ENCODE measurements at places on chromosomes 5 and 9. TPM values are rescaled to one million over a fixed set of nuclear protein-coding genes. Genes with fewer than 3 reads are reported as not detected.
A peak's percentile ranks its signal among the peaks of the same experiment; 100 is the strongest.

GRCh38 chr5:151786468-151786867, 14.7 kb downstream of the G3BP1 start:
- H3K4me3 ChIP-seq, result no peak overlapping the region
- H3K27me3 ChIP-seq, result no peaks in the 10 kb centered on the region
- H3K27ac ChIP-seq, result no peak overlapping the region
- peaks cover 30% of the 10 kb centered on the region for H3K36me3 ChIP-seq
- peaks cover 4% of the 10 kb centered on the region for H3K4me1 ChIP-seq
- DNase-seq, result no peak

GRCh38 chr9:123637945-123638634, 282.1 kb downstream of the CRB2 start:
- DNase-seq, result peak; percentile 74
- peak overlapping the region; percentile 14 for H3K27ac ChIP-seq
- H3K4me3 ChIP-seq, result peak overlapping the region; percentile 8
- no peaks in the 10 kb centered on the region for H3K27me3 ChIP-seq
- no peaks in the 10 kb centered on the region for H3K36me3 ChIP-seq

DNA sequence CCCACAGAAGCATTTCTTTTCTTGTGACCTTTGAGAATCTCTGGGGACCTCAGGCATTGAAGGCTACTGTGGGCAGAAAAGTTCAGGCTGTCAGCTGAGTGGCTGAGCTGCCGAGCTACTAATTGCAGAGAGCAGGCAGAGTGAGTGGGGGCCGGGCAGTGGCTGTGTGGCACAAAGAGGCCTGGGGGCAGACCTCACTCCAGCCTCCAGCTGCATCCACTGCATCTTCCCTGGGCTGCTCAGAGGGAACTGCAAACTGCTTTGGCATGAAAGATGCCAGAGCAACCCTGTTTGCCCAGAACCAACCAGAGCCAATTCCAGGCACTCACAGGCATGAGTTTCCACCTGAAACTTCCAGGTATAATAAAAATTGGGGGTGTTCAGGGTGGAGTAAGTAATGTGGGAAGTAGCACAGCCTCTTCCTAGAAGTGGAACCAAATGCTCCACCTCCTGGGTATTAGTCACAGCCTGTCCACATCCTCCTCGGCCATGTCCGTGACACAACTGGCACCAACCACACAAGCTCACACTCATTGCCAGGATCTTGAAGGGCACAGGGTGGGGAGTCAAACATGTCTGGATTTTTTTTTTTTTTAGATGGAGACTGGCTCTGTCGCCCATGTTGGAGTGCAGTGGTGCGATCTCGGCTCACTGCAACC, 548.9 kb downstream of the BNC2 start:
- H3K4me3 ChIP-seq, result no peak overlapping the region
- no peaks in the 10 kb centered on the region for H3K27me3 ChIP-seq
- H3K27ac ChIP-seq, result no peak overlapping the region

- no peaks in the 10 kb centered on the region for H3K27me3 ChIP-seq
- peak overlapping the region; percentile 52 for H3K4me3 ChIP-seq
- no peak for DNase-seq
- H3K4me1 ChIP-seq, result peaks cover 16% of the 10 kb centered on the region
- peak overlapping the region; percentile 79 for H3K27ac ChIP-seq
- no peaks in the 10 kb centered on the region for H3K36me3 ChIP-seq
These were observed 1.3 kb downstream of the CD74 start for GRCh38 chr5:150411245-150411979.

DNA sequence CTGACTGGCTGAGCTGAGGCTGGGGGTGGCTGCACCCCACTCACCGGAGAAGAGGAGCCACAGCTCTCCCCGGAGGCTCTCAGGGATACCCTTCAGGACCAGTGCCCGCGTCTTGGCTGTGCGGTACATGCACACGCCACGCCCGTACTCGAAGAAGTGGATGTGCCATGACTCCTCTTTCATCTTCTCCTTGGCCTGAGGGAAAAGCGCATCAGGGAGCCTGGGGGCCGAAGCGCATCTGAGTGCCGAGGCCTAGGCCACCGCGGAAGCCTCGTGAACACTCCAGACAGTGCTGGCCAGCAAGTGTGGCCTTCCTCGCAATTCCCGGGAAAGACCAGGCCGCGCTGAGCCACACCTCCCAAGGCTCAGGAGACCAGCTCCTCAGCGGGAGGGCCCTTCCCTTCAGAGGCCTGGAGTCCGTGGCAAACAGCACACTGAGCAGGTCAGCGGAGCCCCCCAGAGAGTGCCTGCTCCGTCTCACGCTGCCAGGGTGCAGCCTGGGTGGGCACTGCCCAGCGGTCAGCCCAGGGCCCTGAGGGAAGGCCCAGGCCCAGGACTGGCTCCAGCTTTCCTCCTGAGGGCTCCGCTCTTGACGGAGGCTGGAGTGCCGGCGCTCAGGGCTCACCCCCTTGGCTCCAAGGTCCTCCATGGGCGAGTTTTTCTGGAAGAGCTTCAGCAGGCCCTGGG, 20.5 kb upstream of the MRNIP start:
- no peak for DNase-seq
- H3K36me3 ChIP-seq, result peaks cover 60% of the 10 kb centered on the region
- H3K27ac ChIP-seq, result no peak overlapping the region
- H3K27me3 ChIP-seq, result no peaks in the 10 kb centered on the region
- H3K4me1 ChIP-seq, result no peaks in the 10 kb centered on the region
- H3K4me3 ChIP-seq, result no peak overlapping the region

DNA sequence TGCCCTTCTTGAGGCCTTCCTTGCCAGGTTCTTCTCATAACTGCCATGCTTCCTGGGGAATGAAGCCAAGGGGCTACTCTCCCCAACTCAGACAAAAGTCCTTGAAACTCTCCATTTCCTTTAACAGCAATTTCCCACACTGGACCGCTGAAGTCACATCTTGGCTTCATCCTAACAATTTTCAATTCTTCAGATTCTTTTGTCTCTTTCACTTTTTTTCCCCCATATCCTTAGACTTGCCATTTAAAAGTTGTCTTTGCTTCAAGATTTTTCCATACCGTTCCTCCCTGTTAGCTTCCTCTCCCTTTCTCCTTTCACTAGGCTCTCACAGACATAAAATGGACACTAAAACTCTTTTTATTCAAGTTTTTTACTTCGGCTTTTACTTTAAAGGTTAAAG, 93.1 kb upstream of the ITGA1 start:
- H3K36me3 ChIP-seq, result no peaks in the 10 kb centered on the region
- no peaks in the 10 kb centered on the region for H3K4me1 ChIP-seq
- no peak for DNase-seq
- H3K27me3 ChIP-seq, result no peaks in the 10 kb centered on the region
- no peak overlapping the region for H3K4me3 ChIP-seq

DNA sequence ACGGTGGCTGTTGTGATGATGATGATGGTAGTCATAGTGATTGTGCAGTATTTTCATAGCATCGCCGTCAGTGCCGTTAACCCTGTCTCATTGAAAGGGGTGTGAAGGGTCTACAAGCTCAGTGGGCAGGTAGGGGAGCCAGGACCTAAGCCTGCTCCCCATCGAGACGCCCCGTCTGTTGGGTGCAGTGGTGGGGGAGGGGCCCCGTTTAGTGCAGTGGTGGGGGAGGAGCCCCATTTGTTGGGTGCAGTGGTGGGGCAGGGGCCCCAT, 68.6 kb downstream of the COL5A1 start:
- H3K27me3 ChIP-seq, result no peaks in the 10 kb centered on the region
- peaks cover 18% of the 10 kb centered on the region for H3K4me1 ChIP-seq

GRCh38 chr5:134579284-134579771, 53.3 kb downstream of the SAR1B start:
- H3K4me3 ChIP-seq, result no peak overlapping the region
- no peaks in the 10 kb centered on the region for H3K4me1 ChIP-seq
- no peak for DNase-seq
- peaks cover 72% of the 10 kb centered on the region for H3K36me3 ChIP-seq

- H3K36me3 ChIP-seq, result peaks cover 24% of the 10 kb centered on the region
- H3K4me3 ChIP-seq, result no peak overlapping the region
- no peaks in the 10 kb centered on the region for H3K27me3 ChIP-seq
- DNase-seq, result no peak
These were observed 49.6 kb downstream of the SERINC5 start for GRCh38 chr5:80206282-80206681.

GRCh38 chr5:55294935-55295334, 12.6 kb downstream of the DHX29 start:
- H3K36me3 ChIP-seq, result peaks cover 26% of the 10 kb centered on the region
- H3K27me3 ChIP-seq, result no peaks in the 10 kb centered on the region
- peaks cover 6% of the 10 kb centered on the region for H3K4me1 ChIP-seq
- no peak overlapping the region for H3K27ac ChIP-seq

- H3K4me1 ChIP-seq, result no peaks in the 10 kb centered on the region
These were observed 44.1 kb upstream of the ERBIN start for GRCh38 chr5:65882278-65882677.

DNA sequence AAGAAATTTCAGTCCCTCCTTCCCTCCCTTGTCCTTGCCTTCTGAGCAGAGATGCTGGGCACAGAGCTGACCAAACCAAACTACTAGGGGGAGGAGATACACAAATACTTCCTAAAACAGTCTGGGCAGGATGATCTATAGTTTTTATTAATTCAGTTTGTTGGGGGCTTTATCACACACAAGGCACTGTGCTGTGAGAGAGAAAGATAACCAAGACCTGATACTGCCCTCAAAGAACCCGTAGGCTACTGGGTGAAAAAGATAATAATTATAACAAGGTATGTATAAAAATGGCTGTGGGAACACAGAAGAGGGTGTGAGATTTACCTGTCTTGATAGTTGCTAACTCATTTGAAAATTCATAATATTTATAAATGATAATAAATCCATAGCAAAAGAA, 354.7 kb downstream of the NDUFS4 start:
- no peaks in the 10 kb centered on the region for H3K36me3 ChIP-seq
- no peak overlapping the region for H3K4me3 ChIP-seq
- H3K27ac ChIP-seq, result no peak overlapping the region
- no peaks in the 10 kb centered on the region for H3K4me1 ChIP-seq

DNA sequence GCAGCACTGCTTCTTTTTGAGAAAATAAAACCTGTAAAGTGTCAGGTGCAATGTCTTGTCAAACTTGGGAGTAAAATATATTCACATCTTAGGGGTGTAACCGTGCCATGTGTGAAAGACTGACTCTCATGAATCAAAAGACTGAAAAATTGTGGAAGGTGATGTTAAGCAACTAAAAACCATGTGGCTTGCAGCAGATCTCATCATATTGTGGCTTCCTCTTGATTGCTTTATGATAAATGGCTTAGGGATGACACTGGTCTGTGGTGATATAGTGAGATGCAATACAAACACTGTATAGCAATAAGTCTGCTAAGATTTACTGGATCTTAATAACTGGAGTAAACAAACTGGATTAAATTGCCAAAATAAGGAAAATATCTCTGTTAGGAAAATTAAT, 321.6 kb downstream of the EDIL3 start:
- no peak for DNase-seq
- no peaks in the 10 kb centered on the region for H3K4me1 ChIP-seq
- no peaks in the 10 kb centered on the region for H3K27me3 ChIP-seq
- H3K27ac ChIP-seq, result no peak overlapping the region
- no peaks in the 10 kb centered on the region for H3K36me3 ChIP-seq

DNA sequence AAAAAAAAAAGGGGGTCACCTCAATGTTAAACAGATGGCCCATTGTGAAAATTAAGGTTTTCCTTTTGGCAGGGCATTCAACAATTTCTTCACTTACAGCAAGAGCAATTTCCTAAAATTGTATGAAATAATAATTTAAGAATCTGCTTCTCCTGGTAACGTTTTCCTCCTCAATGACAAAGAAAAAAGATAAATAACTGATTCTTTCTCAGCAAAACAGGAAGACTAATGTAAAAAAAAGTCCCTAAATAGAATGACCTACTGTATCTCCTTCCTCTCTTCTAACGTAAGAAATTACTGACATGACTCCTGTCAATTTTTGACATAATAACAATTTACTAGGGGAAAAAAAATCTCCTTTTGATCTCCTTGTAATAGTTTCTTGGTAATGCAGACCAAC, 25.5 kb downstream of the ABHD17B start:
- H3K36me3 ChIP-seq, result no peaks in the 10 kb centered on the region
- no peaks in the 10 kb centered on the region for H3K27me3 ChIP-seq
- no peak overlapping the region for H3K4me3 ChIP-seq

- no peaks in the 10 kb centered on the region for H3K27me3 ChIP-seq
- DNase-seq, result peak; percentile 59
- H3K27ac ChIP-seq, result no peak overlapping the region
- peaks cover 3% of the 10 kb centered on the region for H3K4me1 ChIP-seq
These were observed 304.0 kb downstream of the PRELID2 start for GRCh38 chr5:145531038-145531734.

- peak; percentile 26 for DNase-seq
- H3K4me3 ChIP-seq, result no peak overlapping the region
- H3K27ac ChIP-seq, result peak overlapping the region; percentile 39
- peaks cover 23% of the 10 kb centered on the region for H3K4me1 ChIP-seq
- H3K36me3 ChIP-seq, result no peaks in the 10 kb centered on the region
- no peaks in the 10 kb centered on the region for H3K27me3 ChIP-seq
These were observed 49.9 kb upstream of the PPP2CA start for GRCh38 chr5:134275822-134276221.

- H3K36me3 ChIP-seq, result no peaks in the 10 kb centered on the region
- H3K4me3 ChIP-seq, result no peak overlapping the region
- H3K4me1 ChIP-seq, result no peaks in the 10 kb centered on the region
- no peak for DNase-seq
- H3K27me3 ChIP-seq, result no peaks in the 10 kb centered on the region
- H3K27ac ChIP-seq, result no peak overlapping the region
These were observed 3.8 kb upstream of the ATP6V0E1 start for GRCh38 chr5:172979778-172980177.

GRCh38 chr5:20536813-20537212, 548.8 kb upstream of the CDH18 start:
- H3K27me3 ChIP-seq, result no peaks in the 10 kb centered on the region
- no peaks in the 10 kb centered on the region for H3K4me1 ChIP-seq
- no peak for DNase-seq
- H3K36me3 ChIP-seq, result no peaks in the 10 kb centered on the region

DNA sequence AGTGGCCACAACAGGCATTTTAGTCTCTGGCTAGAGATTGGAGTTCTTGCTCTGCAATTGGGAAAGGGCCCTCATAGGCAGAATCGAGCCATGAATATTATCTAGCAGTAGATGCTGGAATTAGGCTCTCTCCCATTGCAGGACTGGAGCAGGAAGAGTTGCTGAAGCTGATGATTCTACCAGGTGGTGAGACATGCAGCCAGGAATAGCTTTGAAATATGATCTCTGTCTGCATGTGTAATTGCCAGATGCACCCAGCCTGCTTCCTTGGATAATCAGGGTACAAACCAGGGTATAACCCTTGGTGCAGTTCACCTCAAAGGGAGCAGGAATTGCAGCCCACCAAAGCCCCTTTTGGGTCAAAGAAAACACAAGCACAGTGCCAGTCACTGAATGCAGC, 211.4 kb upstream of the FTMT start:
- no peak overlapping the region for H3K4me3 ChIP-seq
- no peaks in the 10 kb centered on the region for H3K4me1 ChIP-seq

- H3K27ac ChIP-seq, result no peak overlapping the region
- no peaks in the 10 kb centered on the region for H3K27me3 ChIP-seq
- no peak for DNase-seq
- no peaks in the 10 kb centered on the region for H3K4me1 ChIP-seq
These were observed 51.7 kb downstream of the FBXW11 start for GRCh38 chr5:171954721-171955120.

- no peak overlapping the region for H3K27ac ChIP-seq
- H3K4me1 ChIP-seq, result no peaks in the 10 kb centered on the region
- no peak for DNase-seq
- no peaks in the 10 kb centered on the region for H3K36me3 ChIP-seq
These were observed 10.0 kb upstream of the CACFD1 start for GRCh38 chr9:133449760-133450159.

Gene PCDHGC5
- polyA plus RNA-seq, result 0.39 TPM

Gene SPOCK1
- polyA plus RNA-seq, result 6.3 TPM

Gene CDK7
- polyA plus RNA-seq, result 31.0 TPM

Gene PCA3
- 0.97 TPM for polyA plus RNA-seq

Gene IL3
- not detected for polyA plus RNA-seq

Gene SYK
- polyA plus RNA-seq, result 27.3 TPM

Gene PLAC8L1
- polyA plus RNA-seq, result 0.54 TPM

Gene CEP120
- polyA plus RNA-seq, result 12.2 TPM

Gene PCDHGB4
- 1.4 TPM for polyA plus RNA-seq

Gene FCN2
- polyA plus RNA-seq, result 0.04 TPM
